Osteocyte (in vitro differentiated cells): ENCODE measurements at places on chromosomes 2 and 18. TPM values are rescaled to one million over a fixed set of nuclear protein-coding genes. Genes with fewer than 3 reads are reported as not detected.

The CFAP65 gene
- not detected in 2 replicates for total RNA-seq

The NRBP1 gene
- 129 and 137 TPM in 2 replicates for total RNA-seq

The LDLRAD4 gene
- total RNA-seq = 18.7 and 20.4 TPM in 2 replicates

The PIAS2 gene
- 37.9 and 50.6 TPM in 2 replicates for total RNA-seq

The HOXD3 gene
- total RNA-seq = not detected in 2 replicates

The FSHR gene
- total RNA-seq = not detected in 2 replicates

The AAK1 gene
- total RNA-seq = 66.0 and 75.0 TPM in 2 replicates

The SPDYA gene
- 0.62 and 1.2 TPM in 2 replicates for total RNA-seq
